HTR-8/SVneo (cell line): ENCODE measurements at places on chromosomes 4 and X.

- no peak for DNase-seq
Observed at GRCh38 chr4:176053785-176054184, 11.9 kb upstream of the WDR17 start.

- no peak for DNase-seq
Observed at GRCh38 chr4:142222127-142222526, 585.7 kb downstream of the IL15 start.

DNA sequence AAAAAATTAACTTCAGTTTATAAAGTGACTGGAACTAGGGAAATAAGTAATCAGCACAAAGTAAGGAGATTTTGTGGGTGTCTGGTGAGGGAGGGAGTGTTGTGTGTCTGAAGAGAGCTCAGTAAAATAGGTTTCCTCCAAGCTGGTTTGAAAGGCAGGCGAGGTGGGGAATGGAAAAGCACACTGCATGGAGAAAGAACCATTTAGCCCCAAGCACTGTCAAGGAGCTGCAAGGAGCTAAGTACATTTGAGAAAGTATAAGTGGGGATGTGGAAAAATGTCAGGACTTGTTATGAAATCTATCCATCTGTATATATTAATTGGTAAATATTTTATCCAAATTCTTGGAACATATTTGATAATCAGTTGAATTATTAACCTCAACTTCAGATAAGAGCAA lies 956 bp downstream of the C4orf51 start:
- no peak for DNase-seq

DNA sequence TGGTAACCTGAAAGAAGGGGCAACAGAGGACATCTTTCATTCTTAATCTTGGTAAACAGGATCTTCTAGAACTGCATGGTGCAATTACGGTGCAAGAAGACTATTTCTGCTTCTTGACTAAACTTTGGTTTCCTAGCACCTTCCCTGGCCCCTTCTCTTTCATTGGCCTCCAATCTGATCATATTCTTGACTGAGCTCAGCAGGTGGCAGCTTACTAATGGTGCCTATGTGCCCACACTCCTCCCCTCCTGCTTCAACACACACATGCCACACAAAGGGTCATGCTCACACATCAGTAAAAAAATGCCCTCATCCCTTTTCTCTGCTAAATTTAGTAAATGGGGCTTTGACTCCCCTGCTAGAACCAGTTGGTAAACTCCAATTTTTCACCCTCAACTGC lies 400.5 kb upstream of the MAOA start:
- no peak for DNase-seq

- DNase-seq, result no peak
Observed at GRCh38 chr4:7226439-7226838, 34.1 kb downstream of the SORCS2 start.

GRCh38 chrX:15838017-15838416 lies 16.6 kb downstream of the AP1S2 start:
- DNase-seq, result no peak

- DNase-seq, result no peak
Observed at GRCh38 chr4:86132468-86132867, 227.4 kb downstream of the MAPK10 start.

DNA sequence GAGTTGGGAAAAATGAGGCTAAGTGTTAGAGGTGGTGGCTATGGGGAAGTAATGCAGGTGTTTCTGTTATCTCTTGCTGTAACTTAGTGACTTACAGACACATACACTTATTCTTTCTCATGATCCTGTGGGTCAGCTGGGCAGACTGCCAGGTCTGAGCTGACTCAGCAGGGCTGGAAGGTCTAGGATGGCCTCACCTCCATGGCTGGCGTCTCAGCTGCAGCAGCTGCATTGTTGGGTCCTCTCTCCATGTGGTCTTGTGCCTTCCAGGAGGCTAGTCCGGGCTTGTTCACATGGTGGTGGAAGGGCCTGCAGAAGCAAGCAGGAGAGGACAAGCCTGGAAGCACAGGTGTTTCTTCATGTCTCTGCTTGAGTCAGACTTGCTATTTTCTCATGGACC lies 172.7 kb downstream of the NHS start:
- DNase-seq, result peak; percentile 60

DNA sequence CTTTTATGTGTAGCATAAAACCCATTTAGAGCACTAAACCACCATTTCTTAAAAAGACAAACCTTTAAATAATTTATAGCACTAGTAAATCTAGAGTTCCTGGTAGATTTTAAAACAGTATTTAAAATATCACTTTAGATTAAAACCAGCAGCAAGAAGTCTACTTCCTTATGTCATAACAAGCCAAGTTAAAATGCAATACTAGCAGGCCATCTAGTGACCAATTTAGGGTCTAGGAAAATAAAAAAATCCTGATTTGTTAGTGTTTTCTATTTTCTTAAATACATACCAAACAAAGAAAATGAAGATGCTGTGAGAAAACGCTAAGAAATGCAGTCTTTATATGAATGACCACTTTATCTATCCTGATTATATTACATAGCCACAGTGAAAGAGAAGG lies 53.9 kb downstream of the PAPSS1 start:
- DNase-seq, result peak; percentile 2

- DNase-seq, result peak; percentile 64
Observed at GRCh38 chr4:26061248-26061986, 147.4 kb downstream of the SMIM20 start.

DNA sequence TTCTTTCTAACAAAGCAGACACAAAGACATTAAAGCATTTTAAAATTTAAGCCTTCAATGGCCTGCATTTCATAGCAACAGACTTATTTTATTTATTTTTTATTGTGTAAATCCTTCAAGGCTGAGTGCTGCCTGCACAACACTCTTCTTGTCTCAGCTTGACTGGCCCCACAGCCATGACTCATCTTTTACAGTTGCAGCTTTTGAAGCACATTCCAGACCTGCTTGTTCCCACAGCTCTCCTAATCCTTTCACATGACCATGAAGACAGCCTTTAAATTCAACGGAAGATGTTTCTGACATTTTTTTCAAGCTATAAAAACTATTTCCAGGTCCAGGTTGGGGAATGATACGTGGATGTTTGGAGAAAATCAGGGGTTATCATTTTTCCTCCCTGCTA lies 276.9 kb upstream of the TACR3 start:
- DNase-seq, result peak; percentile 24

DNA sequence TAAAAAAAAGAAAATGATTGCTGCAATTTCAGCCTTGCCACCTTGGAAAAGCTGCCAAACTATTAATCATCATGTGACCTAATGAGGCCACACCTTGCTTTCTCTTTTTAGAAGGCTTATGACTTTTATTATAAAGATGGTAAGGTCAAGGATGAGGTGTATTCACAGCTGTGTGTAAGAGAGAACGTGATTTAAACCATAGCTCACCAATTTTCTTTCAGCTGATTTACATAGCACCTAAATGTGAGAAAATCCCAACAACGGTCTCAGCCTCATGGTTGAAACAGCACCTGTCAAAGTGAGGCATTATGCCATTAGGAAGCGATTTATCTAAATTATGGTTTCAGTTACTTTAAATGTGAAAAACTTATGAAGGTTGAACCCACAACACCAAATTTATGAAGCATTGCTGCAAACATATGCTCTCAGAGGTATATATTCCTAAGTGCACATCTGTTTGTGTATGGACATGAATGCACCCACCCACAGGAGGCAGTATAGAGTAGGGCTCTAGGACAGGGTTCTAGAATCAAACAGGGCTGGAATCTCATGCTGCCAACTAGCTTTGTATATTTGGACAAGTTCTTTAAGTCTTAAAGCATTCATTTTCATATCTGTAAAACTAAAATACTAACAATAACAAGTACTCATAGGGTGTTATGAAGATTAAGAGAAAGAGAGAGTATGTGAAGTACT lies 40.7 kb downstream of the ANXA3 start:
- no peak for DNase-seq

GRCh38 chr4:38703635-38704034 lies 39.6 kb downstream of the KLF3 start:
- DNase-seq, result no peak

GRCh38 chr4:19905024-19905423 lies 346.7 kb upstream of the SLIT2 start:
- no peak for DNase-seq

DNA sequence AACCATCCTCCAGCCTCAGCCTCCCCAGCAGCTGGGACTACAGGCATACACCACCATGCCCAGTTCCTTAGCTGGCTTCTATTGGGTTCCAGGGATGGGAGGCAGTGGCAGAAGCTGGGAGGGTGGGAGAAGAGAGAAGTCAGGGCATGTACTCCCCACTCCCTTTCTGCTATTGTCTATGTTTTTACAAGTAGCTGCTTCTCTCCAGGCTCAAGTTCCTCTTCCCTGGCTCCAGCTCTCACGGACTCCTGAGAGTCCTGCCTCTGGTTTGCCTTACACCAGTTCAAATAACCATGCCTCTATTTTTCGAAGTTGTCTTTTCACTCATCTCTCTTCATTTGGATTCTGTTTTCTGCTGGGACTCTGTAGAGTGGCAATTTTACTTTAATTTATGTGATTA lies 2.9 kb downstream of the TBC1D9 start:
- no peak for DNase-seq

GRCh38 chr4:13386405-13387107 lies 97.6 kb downstream of the RAB28 start:
- no peak for DNase-seq

DNA sequence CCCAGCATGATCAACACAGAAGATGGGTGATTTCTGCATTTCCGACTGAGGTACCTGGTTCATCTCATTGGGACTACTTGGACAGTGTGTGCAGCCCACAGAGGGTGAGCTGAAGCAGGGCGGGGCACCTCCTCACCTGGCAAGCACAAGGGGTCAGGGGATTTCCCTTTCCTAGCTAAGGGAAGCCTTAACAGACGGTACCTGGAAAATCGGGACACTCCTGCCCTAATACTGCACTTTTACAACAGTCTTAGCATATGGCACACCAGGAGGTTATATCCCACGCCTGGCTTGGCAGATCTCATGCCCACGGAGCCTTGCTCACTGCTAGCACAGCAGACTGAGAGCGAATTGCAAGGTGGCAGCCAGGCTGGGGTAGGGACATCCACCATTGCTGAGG lies 92.9 kb upstream of the GRID2 start:
- no peak for DNase-seq

DNA sequence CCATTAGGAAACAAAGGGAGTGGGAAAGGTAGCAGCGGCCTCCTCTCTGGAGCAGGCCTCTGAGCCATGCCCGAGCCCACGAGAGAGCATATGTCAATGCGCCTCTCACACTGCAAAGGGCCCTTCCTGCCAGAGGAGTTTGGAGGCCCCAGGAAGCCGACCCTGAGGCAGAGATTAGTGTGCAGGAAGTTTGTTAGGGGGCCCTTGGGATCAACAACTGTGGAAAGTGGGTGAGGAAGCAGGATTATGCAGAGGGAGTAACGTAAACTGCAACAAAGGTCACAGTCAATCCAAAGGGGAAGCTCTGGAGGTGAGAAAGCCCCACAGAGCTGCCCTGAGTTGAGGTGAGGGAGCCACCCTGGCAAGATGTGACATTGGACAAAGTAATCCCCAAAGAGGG lies 17.4 kb downstream of the RTL5 start:
- DNase-seq, result no peak

- DNase-seq, result no peak
Observed at GRCh38 chr4:4663028-4663427, 121.2 kb upstream of the STX18 start.

GRCh38 chrX:120426599-120426998 lies 42.5 kb downstream of the LAMP2 start:
- DNase-seq, result no peak

DNA sequence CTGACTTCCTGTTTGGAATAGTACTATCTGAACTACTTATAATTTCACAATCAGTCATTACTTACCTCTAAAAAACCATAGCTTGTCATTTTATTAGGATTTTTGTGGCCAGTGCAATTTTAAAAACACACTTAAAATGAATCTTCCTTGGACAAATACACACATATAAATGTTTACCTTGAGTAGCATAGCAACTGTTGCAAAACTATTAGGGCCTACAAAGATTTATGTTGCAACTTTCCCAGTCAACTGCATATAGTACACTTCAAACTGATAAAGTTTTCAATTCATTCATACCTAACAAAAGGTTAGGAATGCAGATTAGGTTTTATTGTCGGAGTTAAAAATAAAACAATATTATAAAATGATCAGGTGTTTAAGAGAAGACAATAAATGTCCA lies 193.0 kb downstream of the PDGFC start:
- DNase-seq, result no peak

DNA sequence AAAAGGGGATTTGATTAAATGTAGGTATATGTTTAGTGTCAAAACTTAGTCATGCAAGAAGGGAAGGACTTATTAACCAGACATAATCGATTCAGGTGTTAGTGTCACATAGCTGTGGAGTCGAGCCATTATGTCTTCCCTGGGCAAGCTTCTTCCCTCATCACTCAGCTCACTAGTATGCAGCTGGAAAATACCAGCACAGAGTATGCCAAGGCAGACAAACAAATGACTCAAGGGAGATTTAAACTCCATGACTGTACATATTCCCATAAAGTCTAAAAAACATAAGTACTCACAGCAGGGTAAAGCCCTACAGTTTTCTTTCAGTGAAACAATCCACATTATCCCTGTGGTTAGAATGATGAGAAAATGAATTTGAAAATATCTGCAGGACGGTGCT lies 304.5 kb downstream of the CBLL2 start:
- peak; percentile 17 for DNase-seq

DNA sequence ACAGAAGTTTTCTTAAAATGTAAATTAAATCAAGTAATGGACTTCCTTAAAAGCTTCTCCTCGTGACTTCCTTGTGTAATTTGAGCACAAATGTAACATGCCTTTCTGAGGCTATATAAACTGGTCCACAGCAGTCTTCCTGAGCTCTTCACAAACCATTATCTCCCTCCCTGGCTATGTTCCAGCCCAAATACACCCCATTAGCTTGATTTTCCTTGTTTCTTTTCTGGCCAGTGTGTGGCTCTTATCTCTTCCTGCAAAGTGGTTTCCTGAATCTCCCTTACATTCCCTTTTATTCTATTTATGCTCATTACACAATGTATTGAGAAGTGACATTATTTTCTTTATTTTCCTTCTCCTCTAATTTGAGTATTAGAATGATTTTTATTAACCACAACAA lies 1085.3 kb upstream of the PCDH10 start:
- DNase-seq, result no peak

- DNase-seq, result no peak
Observed at GRCh38 chr4:3492741-3493719, 29.9 kb downstream of the DOK7 start.

GRCh38 chr4:100098681-100099080 lies 91.6 kb downstream of the DDIT4L start:
- DNase-seq, result no peak

DNA sequence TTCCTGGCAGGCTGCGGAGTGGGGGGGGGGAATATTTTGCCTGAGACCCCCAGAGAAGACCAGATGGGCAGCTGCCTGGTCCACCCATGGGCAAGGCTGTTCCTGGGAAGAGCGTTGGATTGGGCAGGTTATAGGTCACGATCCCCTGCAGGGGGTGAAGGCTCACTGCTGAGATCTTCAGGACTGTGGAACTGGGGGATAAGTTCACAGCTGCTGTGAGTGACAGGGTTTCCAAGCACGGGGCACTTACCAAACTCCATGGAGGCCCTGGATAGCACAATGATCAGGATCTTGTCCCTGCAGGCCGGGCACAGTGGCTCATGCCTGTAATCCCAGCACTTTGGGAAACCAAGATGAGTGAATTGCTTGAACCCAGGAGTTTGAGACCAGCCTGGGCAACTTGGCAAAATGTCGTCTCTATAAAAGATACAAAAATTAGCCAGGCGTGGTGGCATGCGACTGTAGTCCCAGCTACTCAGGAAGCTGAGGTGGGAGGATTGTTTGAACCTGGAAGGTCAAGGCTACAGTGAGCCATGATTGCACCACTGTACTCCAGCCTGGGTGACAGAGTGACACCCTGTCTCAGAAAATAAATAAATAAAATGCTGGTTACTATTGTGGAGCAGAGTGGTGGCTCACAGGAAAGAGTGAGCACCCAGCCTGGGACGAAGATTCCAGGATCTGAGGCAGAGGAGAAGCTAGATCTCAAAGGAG lies 68.0 kb upstream of the HELT start:
- DNase-seq, result no peak
